Fibroblast of the aortic adventitia (primary cell): ENCODE measurements at places on chromosomes 5 and 9. TPM values are rescaled to one million over a fixed set of nuclear protein-coding genes. Genes with fewer than 3 reads are reported as not detected.
A peak's percentile ranks its signal among the peaks of the same experiment; 100 is the strongest.

- DNase-seq = no peak
Observed at GRCh38 chr5:1259806-1260480, 34.8 kb downstream of the SLC6A18 start.

DNA sequence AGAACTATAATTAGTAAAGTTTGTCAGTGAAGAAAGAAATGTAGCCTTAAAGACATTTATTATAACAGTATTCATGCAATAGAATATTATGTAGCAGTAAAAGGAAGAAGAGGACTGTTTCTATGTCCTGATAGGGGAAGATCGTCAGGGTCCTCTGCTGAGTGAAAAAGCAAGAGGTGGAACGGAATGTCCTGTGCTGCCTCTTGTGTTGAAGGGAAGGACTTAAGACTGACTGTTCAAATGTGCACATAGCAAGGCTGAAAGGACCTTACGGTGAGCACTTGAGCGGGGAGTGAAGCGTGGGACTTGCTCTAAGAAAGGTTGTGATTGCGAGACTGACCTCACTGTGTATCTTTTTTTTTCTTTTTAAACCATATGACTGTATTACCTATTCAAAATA, 63.2 kb downstream of the SNX24 start:
- peak; percentile 54 for DNase-seq

DNA sequence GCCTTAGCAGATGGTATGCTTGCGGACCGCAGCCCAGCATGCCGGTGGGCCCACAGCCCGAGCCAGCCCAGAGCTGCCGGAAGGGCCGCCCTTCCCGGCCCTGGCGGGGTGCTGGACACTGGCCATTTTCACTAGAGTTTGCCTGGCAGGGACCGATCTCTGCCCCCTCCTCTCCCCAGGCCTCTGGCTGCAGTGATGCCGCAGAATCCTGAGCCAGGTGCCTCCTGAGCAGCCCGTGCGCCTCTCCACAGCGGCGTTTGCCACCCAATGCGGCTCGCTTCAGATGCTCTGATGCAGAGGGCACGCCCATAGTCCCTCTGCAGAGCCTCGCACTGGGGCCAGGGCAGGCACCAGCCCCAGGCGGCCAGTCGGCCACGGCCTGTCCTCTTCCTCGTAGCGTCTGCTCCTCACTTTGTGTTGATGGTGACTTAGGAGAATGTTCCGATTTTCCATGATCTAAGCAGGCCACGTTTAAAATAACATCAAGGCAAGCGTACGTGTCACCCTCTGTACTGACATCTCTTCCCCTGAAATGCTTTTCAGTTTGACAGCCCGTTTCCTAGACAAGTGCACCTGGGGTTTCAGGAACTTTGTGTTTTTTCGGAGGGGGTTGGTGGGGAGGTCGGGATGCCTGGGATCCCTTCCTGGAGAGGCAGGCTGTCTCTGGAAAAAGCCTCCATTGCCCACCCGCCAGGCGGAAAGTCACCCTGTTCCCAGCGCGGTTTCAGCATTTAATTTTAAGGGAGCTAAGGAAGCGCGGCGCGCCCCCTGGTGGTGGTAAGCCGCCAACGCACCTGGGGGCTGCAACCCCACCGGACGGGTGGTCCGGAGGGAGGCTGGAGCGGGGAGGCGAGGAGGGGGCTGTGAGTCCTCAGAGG, 29.8 kb upstream of the HMCN2 start:
- DNase-seq = peak; percentile 57

DNA sequence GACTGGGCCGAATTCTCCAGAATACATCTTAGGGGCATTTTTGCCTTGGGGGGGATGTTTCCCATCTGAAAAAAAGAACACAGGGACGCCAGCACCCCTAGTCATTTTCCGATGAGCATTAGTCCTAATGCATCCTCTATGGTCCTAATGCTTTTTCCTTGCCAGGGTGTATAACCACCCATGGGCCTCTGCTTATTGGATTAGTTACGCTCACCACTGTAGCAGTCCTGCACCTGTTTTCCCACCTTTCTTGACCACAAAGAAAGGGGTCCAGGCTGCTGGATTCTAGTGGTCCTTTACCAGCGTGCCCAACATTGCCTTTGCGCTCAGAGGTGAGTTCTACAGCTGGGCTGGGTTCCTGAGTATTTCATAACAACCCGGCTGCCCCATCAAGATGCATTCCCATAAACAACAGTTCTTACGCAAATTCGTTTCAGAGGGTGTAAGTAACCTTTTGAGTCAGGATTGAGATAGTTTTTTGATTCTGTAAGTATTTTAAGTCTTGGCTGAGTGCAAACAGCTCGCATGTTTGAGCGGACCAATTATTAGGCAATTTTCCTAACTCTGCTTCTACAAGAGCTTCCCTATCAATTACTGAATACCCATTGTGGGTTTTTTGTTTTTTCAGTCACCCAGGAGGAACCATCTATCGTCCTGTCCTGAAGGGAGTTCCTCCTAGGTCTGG, 135.1 kb downstream of the DROSHA start:
- DNase-seq = peak; percentile 6

DNA sequence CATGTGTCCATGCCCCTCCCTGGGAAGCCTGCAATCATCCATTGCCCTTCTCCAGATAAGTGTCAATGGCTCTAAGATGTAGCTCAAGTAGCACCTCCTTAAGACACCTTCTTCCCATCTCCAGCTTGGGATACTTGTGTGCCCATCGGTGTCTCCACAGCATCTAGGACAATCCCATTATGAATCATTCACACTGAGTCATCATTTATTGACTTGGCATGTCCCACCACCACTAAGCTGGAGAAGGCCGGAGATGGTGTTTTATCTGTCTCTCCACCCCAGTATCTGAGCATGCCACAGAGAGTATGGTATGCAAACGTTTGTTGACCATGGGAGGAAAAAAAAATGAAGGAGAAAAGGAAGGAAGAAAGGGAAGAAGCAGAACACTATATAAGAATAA, 342.2 kb downstream of the TRIM32 start:
- DNase-seq = no peak

DNA sequence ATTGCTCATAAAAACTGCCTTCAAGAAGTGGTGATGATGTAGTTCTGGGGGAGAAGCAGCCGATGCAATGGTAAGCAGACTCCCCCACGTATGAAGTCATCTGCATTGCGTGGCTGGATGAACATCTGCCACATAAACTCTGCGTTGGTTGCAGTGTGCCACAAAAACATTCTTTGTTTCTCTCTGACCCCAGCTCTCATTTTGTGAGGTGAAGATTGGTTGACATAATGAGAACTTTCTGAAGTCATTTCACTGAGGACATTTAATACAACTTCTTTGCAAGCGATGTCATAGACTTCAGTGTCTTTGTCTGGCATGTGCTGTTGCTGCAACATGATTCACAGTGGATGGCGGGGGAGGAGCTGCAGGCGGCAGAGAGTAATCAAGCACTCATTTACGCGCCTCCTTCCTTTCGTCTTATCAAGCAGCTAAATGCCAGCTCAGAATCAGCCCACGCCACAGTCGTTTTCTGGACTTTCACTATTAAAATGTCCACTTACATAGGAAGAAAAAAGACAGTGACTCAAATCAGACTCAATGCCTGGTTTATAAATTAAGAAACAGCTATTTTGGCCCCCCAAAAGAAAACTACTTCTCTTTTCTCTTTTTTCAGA, 91.5 kb upstream of the NFIL3 start:
- DNase-seq = peak; percentile 83

GRCh38 chr5:128154943-128155342, 71.4 kb downstream of the SLC12A2 start:
- peak; percentile 63 for DNase-seq

GAS1 gene
- 25.0 and 107 TPM in 2 replicates for total RNA-seq

PCDHGB1 gene
- 3.1 and 4.2 TPM in 2 replicates for total RNA-seq
